ENCODE measurements at places on chromosomes 2 and 18.
A peak's percentile ranks its signal among the peaks of the same experiment; 100 is the strongest.

DNA sequence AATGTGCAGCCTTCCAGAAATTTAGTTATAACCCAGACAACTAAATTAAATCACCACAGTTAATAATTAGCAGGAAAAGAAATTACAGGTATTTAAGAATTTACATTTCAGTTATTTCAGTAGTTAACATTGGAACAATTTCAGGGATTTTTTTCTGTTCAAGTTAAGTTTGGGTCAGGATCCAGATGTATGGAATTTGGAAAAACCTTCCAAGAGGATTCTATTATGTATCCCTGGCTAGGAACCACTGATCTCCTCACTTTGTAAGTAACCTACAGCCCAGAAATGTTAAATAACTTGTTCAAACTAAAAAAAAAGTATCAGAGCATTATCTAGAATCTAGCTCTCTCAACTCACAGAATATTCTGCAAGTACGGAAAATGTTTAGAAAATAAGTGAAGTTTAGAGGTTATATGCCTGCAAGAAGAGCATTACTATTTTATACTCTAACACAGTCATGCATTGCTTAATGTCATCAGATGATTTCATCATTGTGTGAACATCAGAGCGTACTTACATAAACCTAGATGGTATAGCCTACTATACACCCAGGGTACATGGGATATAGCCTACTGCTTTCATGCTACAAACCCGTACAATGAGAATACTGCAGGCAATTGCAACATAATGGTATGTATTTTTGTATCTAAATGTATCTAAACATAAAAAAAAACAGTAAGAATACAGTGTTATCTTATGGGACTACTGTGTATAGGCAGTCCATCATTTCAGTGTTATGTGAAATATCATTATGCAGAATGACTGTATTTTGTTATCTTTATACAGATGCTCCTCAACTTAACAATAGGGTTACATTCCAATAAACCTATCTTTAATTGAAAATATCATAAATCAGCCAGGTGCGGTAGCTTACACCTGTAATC lies 6.1 kb downstream of the NCKAP1 start:
- no peak for DNase-seq

DNA sequence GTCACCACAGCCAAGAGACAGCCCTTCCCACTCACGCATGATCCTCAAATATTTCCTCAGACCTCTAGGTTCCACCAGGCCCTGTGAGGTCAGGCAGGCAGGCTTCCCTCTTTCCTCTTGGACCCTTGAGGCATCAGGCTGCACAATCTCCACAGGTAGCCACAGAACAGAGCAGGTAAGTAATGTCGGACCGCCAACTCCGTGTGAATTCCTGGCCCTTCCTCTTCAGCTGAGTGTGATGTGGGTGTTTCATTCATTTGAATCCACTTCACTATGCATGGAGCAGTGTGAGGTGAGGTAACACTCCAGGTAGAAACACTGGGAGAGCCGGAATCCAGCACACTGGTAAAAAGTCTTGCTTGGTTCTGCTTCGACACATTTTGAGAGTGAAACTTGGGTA lies 44.0 kb downstream of the MRPL35 start:
- peak; percentile 27 for DNase-seq

DNA sequence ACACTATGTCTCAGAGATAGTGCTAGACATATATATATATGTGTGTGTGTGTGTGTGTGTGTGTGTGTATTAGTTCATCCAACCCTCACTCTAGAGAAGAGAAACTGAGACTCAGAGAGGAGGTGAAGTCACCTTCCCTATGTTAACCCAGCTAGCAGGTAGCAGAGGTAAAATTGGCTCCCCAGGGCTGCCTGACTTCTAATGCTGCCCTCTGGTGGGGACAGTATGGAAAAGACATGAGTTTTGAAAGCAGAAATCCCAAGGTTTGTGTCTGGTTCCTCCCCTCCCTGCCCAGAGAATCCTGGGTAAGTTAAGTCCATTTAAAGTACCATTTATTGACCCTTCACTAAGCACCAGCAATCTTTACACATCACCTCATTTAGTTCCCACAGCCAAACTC lies 137.7 kb downstream of the THNSL2 start:
- DNase-seq = no peak

DNA sequence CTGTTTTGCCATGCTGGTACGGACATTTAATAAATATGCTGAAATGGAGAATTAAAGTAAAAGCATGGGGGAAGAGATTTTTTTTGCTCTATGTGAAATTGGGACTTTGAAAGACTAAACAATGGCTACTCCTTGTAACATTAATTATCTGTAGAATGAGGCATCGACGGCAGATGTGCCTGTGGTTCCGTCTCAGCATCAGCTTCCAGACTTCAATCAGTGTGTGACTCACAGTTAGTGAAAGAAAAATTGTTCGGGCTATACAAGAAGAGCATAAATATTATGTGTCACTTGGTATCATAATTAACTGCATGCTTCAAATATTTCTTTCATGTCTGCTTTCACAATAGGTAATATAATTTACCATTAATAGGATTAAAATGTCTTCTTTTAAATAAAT lies 117.0 kb upstream of the SMIM21 start:
- no peak for DNase-seq

DNA sequence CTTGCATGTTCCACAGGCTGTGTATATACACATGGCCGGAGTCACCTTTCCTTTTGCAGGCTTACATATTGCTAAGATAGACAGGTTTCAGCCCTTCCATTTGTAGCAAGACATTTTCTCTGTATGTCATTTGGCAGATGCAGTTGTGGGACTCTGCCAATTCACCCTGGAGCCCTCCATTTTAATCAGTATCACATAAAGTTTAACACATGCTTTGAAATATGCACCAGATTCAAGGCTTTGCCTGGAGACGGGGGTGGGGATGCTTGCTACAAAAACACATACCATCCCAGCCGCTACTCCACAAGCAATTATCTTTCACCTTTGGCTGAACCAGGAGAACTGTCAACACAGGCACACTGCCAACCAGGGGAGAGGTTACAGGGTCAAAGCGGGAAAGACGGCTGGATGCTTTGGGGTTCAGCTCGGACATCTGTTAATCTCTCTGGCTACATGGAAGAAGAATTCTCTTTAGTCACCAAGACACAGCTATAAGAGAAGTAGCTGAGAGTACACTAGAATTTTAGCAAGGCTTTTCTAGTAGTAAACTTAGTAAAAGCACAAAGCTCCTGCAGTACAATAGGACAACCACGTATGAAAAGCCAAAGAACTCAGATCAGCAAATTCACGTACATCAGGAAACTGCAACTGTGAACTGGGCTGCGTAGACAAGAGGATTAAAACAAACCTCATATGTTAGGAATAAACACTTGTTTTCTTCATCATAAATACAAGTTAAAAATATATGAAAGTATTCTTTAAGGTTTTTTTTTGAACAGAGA lies 130.9 kb downstream of the EXOC6B start:
- DNase-seq = peak; percentile 73

GRCh38 chr2:241984271-241984655 lies 114.7 kb downstream of the RTP5 start:
- no peak for DNase-seq

- DNase-seq = peak; percentile 84
Measured at GRCh38 chr2:62705859-62706720, 577 bp downstream of the EHBP1 start.

GRCh38 chr18:56066524-56067213 lies 478.7 kb upstream of the TCF4 start:
- DNase-seq = no peak

GRCh38 chr2:146203064-146203624 lies 1641.7 kb upstream of the ACVR2A start:
- DNase-seq = no peak

DNA sequence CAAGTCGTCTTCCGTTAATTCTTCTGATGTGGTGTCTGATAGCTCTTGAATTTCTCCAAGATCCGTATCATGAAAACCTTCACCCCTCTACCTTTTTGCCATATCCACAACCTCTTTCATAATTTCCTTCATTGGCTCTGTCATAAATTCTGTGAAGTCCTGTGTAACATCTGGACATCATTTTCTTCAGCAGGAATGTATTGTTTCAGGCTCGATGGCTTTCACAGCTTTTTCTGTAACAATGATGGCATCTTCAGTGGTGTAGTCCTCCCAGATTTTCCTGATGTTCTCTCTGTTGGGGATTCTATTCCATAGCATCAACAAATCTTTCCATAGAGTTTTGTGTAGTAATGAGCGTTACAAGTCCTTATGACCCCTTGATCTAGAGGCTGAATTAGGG lies 114.2 kb upstream of the EML6 start:
- no peak for DNase-seq

DNA sequence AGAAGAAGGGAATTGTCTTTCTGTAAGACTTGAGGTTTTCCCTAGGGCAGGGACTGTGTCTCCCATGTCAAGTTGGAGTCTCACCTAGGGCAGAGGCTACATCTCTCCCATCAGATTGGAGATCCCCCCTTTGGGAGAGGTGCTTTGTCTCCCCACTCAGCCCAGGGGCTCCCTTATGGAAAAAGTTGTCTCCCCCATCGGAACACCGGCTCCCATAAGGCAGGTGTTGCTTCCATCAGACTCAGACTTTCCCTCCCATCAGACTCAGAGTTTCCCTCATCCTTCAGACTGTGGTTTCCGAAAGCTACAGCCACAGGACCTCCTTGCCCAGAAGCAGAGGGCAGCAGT lies 5.8 kb downstream of the ANKRD53 start:
- DNase-seq = no peak

- no peak for DNase-seq
Measured at GRCh38 chr2:57343391-57344006, 703.1 kb upstream of the VRK2 start.

- DNase-seq = no peak
Measured at GRCh38 chr18:59379772-59380522, 20.9 kb upstream of the LMAN1 start.

DNA sequence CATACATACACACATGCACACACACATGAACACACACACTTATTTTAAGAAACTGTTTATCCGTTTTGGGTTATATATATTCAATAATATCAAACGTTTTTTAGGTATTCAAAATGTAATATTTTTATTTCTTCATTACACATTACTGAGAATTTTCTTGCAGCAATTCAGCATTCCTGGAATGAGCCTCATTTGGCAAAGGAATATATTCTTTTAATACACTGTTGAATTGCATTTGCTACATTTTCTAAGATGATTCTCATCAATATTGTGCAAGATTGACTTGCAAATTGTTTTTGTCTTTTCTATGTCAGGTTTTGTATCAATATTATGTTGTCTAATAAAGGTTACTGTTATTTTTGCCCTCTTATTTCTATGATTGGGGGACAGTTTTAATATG lies 276.1 kb upstream of the CYP26B1 start:
- DNase-seq = no peak

DNA sequence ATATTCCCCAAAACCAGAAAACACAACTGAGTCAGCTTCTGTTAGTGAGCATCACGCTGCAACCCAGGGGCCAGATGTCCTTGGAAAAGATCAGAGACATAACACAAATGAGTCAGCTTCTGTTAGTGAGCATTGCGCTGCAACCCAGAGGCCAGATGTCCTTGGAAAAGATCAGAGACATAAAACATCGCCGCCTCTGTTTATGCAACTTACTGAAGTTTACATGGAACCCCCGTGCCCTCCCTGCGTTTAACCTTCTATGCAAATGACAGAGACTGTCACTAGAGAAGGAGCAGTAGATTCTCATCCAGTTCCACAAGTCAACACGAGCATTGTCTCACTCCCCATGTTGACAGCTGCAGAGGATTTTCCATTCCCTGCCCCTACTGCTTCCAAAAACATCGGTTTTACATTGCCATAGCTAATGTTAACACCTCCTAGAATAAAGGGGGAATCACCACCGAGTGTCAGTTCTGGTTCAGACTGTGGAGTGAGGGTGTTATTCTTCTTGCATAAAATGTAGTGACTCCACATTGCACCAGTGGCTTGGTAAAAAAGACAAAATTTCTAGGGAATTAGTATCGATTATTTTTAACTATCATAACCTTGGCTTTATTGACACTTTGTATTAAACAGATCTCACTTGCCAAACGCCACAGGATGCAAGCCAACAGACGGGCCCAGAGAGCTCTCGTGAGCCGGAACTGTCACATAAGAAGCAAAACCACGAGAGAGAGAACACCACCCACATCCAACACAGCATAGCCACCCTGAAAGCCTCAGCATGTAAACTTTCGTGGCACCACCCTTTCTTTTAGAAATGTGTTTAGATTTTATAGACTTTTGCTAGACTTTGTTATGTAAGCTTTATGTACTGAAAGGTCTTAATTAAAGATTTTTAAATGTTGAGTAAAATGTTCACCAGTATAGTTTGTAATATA lies 87.7 kb downstream of the SH3YL1 start:
- no peak for DNase-seq

- DNase-seq = no peak
Measured at GRCh38 chr2:161625314-161625919, 1.2 kb downstream of the SLC4A10 start.

- no peak for DNase-seq
Measured at GRCh38 chr2:64447317-64448040, 6.5 kb upstream of the LGALSL start.

DNA sequence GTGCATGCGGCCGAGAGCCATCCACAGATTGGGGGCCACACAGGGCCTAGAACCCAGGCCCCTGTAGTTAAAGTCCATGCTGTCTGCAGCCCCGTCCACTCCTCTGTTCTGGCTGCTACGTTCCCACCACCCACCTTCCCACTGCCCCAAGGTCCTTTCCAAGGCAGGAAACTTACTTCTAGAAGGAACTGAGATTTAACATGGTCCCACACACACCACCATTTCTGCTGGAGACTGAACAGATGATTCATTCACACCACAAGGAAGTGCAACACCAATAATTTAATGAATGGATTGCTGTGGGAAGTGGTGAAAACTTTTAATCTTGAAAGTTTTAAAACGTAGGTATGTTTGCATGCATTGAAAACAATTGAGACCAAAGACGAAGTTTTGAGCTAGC lies 95.2 kb downstream of the LBH start:
- no peak for DNase-seq

DNA sequence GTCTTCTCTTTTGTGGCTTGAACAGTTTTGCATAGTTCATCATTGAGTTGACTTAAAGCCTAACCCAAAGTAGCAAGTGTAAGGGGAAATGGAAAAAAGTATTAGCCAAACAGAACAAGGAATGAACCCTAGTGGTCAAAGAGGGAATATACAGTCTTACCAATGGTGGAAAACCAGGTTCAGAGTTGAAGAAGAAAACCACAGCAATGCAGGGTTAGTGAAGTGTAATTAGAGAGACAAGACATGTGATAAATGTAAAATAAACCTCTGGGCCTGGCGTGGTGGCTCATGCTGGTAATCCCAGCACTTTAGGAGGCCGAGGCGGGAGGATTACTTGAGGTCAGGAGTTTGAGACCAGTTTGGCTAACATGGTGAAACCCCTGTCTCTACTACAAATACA lies 2.4 kb downstream of the TTN start:
- DNase-seq = no peak

GRCh38 chr2:217612920-217613319 lies 389.9 kb downstream of the TNS1 start:
- DNase-seq = no peak
